ENCODE measurements at places on chromosomes 5 and 9.

- no peak for DNase-seq
Measured at GRCh38 chr5:27491746-27492439, 453.5 kb upstream of the CDH9 start.

DNA sequence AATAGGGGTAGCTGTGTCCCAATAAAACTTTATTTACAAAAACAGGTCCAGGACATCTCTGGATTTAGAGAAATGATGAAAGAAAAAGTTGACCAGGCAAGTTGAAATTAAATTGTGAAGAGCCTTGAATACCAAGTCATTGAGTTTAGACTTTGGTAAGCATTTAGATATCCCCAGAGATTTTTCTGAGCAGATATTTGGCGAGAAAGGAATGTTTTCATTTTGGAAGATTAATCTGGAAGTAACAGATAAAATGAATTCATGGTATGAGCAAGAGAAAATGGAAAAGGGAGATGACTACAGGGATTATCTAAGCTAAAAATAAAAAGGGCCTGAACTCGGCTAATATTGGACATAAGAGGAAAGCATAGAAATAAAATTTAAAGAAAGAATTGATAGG is 157.6 kb downstream of the ACTL7B start:
- DNase-seq = no peak

GRCh38 chr5:176469296-176469695 is 21.1 kb downstream of the FAF2 start:
- no peak for DNase-seq

DNA sequence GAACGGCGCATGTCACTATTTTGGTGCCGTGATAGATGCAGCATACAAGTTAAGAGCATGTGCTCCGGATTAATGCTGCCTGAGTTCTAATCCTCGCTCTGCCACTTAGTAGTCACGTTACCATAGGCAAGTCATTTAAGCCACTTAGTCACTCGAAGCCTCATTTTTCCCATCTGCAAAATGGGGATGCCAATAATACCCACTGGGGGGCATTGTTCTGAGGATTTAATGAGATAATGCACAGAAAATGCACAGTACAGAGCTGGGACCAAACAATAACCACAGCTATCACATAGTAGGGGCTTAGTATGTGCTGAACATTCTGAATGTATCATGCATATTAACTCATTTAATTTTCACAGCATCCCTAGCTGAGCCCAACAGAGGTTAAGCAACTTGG is 9.1 kb downstream of the NIPAL4 start:
- DNase-seq = no peak

DNA sequence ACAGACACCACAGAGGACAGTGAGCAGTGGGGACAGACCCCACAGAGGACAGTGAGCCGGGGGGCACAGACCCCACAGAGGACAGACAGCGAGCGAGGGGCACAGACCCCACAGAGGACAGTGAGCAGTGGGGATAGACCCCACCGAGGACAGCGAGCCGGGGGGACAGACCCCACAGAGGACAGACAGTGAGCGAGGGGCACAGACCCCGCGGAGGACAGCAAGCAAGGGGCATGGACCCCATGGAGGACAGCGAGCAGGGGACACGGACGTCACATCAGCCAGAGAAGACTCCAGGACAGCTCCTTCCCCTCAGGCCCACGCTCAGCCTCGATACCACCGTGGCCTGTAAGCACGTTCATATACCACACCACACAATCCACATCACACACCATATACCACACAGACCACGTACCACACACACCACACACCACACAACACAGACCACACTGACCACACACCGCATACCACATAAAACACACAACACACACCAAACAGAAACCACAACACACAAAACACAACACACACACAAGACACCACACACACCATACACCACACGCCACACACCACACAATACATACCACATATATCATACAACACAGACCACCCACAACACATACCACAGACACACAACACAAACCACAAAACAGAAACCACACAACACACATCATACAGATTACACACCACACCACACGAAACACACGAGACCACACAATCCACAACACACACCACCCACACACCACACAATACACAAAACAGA is 5.2 kb upstream of the ZDHHC11 start:
- no peak for DNase-seq

DNA sequence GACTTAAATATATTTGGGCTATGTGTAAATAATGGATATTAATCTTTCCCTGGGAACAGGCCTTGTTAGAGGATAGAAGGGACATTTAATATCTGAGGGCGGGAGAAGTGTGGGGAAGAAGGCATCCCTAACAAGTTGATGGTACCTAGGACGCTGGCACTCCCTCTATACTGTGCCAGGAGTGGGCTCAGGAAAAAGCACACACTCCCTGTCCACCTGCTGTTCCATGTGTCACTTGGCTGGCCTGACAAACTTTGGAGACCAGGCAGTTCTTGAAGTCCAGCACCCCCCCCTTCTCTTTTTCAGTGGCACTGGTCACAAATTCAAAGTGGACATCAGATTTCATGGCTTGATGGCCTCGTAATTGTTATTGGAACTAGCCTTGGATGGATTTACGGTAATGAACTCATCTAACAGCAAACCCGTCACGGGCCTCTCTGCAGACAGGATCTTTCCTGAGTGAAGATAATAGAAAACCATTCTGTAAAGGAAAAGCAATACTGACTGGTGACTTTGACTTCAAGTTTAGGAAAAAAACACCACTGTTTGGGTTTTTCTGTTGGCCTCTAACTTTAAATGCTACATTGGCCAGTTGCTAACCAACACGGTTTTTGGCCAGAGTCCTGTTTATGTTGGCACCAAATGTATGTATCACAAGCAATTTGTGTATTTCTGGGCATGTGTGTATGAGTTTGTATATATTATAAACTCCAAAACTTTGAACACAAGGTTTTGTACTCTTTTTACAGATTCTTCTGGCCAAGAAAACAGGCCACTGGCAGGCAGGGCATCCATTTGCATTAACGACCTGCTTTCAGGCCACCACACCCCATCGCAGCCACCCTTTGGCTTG is 552.6 kb downstream of the CCDC171 start:
- no peak for DNase-seq

DNA sequence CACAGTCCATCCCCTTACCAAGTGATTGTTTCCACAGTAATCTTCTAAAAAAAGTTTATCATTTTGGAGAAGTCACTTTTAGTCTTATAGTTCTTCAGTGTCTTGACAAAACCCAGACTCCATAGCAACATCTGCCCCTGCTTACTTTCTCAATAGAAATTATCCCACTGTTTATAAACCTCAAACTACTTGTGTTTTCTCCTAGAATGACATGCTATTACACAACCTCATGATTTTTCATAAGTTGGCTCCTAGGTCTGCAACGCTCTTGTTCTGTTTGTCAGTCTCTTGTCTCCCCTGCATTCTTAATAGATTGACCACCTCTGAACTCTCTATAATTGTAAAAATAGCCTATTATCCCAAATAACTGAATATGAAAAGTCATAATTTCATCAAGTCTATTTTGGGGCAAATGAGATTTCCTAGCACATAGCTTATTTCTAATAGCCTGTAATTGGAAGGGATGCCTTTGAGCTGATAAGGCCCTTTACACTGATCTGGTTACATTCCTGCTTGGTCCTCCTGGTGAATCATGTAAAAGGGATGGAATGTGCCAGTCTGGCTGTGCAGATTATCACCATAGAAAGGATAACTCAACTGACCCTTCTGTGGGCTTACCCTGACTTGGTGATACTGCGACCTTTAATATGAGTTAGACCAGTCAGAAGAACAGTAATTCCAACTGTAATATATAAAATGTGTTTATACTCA is 69.6 kb downstream of the CHSY3 start:
- DNase-seq = no peak

DNA sequence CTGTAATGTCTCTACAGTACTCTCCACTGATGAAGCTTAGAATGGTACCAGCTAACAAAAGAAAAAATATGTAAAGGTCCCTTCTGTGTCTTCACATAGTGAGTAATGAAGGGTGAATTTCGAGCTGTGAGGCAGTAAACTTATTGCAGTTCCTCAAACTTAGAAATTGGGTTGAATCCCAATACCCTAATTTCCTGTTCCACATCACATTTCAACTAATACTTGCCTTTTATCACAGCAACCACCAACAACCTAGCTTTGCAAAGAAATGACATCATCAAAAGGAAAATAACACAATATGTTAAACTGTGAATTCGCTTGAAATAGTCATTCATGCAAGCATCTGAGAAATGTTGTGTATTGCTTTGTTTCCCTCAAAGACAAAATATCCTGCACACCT is 9.4 kb upstream of the TNFAIP8 start:
- DNase-seq = no peak

GRCh38 chr5:38527475-38527874 is 29.0 kb downstream of the LIFR start:
- no peak for DNase-seq

- DNase-seq = no peak
Measured at GRCh38 chr9:13586587-13587374, 307.3 kb upstream of the MPDZ start.

DNA sequence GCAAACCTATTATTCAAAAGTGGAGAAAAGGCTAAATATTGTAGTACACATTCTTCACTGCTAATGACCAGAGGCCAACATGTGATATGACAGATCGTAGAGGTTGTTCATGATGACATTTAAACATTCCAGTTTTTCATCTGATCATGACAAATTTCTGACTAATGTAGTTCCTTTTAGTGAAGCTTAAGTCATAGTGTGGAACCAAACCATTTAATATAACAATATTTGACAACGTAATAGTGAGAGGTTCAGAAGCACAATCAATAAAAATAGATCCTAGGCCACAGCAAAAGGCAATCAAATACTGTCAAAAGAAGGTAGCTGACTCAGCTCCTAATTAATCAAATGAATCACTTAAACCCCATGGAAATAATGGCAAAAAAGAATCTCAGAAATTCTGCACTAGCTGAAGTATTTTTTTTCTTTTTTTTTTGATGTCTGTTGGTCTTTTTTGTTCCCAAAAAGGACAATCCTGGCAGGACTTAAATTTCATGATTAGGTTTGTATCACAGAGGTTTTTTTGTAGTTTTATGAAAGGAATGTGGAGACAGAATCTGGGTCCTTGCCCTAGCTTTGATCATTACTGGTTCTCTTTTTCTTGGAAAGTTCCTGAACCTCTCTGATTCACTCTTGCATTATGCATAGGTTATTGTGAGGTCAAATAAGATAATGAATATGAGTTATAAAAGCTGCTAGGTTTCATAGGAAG is 795.0 kb downstream of the DTWD2 start:
- DNase-seq = no peak

- DNase-seq = no peak
Measured at GRCh38 chr5:55621229-55621628, 86.5 kb upstream of the PLPP1 start.

- no peak for DNase-seq
Measured at GRCh38 chr5:61777292-61777691, 445.2 kb downstream of the ZSWIM6 start.

DNA sequence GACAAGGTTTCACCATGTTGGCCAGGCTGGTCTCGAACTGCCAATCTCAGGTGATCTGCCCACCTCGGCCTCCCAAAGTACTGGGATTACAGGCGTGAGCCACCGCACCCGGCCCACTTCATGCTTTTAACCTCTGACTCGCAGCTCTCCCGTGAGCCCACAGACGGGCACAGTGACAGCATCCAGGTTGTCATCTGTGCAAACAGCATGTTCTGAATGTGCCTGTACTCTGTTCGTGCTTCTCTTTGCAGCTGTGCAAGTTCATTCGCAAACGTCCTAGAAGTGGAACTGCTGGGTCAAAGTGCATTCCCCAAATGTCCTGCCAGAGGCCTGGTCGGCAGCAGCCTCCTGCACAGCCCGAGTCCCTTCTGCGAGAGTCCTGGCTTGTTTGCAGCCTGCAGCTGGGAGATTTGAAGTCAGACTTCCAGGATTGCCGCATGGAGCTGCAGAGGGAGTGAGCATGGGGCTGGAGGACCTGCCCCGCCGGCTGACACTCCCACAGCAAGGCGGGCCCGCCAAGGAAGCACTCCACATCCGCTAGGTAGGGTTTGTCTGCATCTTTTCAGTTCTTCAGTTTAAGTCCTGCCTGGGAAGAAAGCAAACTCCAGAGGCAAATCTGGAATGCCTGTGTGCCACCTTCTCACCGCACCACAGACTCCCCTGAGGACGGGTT is 3.4 kb downstream of the BRD3OS start:
- DNase-seq = no peak

GRCh38 chr9:129617167-129617566 is 3.7 kb downstream of the C9orf50 start:
- no peak for DNase-seq

DNA sequence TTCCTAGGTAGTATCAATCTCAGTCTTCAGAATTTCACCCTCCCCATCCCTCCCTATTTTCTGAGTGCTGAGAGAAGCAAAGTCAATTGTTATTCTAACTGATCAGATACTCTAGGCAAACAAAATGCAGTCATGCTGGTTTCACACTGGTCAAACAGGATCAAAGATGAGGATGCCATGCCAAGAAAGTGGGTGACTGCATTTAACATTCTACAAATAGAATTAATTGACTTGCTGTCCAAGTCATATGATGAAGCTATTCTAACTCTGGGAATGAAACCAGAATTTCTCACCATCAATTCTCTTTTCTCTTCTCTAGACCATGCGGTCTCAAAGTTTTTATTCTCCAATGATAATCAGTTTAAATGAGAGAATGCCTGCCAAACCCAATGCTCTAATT is 112.5 kb downstream of the CTNND2 start:
- DNase-seq = no peak

GRCh38 chr5:82636591-82636990 is 358.4 kb upstream of the RPS23 start:
- DNase-seq = no peak

- DNase-seq = no peak
Measured at GRCh38 chr5:123282444-123282843, 140.8 kb downstream of the CEP120 start.

- no peak for DNase-seq
Measured at GRCh38 chr9:79384501-79384900, 187.3 kb upstream of the TLE4 start.

DNA sequence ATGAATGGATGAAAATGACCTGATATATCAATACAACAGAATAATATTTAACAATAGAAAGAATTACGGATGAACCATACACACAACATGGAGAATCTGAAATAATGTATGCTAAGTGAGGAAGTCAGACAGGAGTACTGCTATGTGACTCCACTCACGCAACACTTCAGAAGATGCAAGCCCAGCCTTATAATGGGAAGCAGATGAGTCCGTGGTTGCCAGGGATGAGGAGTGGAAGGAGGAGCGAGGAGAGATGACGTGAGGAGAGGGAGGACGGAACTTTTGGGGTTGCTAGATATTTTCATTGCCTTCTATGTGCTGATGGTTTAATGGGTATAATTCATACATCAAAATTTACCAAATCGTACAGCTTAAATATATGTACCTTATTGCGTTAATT is 55.4 kb upstream of the ERCC6L2 start:
- DNase-seq = no peak

DNA sequence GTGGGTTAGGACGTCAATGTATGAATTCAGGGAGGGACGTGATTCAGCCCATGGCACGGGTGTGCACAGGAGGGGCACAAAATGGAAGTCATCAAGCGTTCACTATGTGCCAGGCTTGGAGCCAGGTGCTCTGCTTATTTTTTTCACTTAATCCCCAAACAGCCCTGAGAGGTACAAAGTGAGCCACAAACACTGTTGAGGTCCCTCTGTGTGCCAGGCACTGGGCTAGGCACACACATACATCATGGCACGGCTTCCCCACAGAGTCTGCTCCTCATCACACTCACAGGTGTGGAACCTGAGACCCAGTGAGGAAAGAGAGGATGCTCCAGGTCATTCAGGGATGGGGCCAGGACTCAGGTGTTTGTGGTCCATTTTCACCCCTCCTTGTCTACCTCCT is 68.1 kb downstream of the GALNT12 start:
- no peak for DNase-seq

Data from HEK293T (cell line).